ENCODE measurements at places on chromosomes 3 and 15. TPM values are rescaled to one million over a fixed set of nuclear protein-coding genes. Genes with fewer than 3 reads are reported as not detected.
A peak's percentile ranks its signal among the peaks of the same experiment; 100 is the strongest.

Gene CLEC3B
- 141 TPM for total RNA-seq

Gene ENTPD3
- 1.9 TPM for total RNA-seq

Gene DGKG
- total RNA-seq, result 3.4 TPM

Gene FANCD2OS
- not detected for total RNA-seq

Gene GABRR3
- total RNA-seq, result not detected

Gene ADPRH
- total RNA-seq, result 7.4 TPM

Gene DNAH12
- total RNA-seq, result not detected

Gene CLSTN2
- total RNA-seq, result 35.8 TPM

Gene RASGRP1
- 1.8 TPM for total RNA-seq

DNA sequence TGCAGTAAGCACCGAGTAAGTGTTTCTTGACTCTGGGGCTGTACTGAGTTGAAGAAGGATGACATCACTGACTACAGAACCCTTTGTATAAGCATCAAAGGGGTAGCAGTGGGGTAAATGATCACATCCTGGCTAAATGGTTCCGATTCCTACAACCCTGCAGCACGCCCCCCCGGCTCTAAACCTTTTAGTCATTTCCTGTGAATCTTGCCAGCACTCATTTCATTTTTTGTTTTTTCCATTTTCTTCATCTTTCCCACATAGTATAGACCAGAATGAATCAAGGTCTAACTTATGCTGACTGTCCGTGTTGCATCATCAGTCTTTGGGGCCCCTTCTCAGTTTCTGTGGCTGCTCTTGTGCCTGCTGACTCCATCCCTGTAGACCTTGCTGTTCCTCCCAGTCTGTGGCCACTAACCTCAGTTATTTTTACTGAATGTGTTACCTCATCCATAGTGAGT is 383.1 kb upstream of the TPRG1 start:
- DNase-seq, result no peak

GRCh38 chr3:126854666-126855065 is 128.2 kb upstream of the PLXNA1 start:
- DNase-seq, result no peak

- no peak for DNase-seq
Observed at GRCh38 chr3:150528354-150528797, 17.9 kb downstream of the SERP1 start.

GRCh38 chr15:38690719-38691332 is 126.2 kb upstream of the RASGRP1 start:
- peak; percentile 66 for DNase-seq

DNA sequence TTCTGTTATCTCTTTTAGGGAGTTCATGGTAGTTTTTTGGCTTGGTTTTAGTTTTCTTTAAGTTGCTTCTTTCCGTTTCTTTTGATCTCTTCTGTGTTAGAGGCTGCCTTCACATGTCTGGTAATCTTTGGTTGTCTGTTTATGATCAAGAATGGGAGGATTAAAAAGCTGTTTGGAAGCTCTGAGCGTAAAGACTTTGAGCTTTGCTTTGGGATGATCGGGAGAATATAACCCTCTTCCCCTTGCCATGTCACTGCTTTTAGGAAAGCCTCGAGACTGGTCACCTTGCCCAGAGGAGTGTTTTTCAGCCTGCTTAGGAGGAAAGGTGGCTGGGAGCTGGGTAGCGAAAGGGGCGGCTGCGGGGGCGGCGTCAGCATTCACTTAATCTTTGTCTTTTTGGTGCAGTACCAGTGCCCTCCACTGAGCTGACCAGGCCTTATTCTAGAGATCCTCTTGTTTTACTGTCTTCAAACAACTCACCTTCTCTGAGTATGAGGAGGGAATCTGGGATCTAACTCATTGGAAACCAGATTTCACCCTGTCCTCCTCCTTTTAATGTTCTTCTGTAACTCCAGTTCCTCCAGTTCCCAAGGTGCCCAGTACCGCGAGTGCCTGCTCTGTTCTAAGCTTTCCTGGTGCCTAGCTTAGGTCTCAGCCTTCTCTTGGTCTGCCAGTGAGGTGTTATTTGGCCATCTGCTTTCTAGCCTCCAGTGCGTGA is 15.5 kb downstream of the TATDN2 start:
- DNase-seq, result peak; percentile 55

GRCh38 chr3:61111825-61112224 is 139.4 kb downstream of the FHIT start:
- no peak for DNase-seq

DNA sequence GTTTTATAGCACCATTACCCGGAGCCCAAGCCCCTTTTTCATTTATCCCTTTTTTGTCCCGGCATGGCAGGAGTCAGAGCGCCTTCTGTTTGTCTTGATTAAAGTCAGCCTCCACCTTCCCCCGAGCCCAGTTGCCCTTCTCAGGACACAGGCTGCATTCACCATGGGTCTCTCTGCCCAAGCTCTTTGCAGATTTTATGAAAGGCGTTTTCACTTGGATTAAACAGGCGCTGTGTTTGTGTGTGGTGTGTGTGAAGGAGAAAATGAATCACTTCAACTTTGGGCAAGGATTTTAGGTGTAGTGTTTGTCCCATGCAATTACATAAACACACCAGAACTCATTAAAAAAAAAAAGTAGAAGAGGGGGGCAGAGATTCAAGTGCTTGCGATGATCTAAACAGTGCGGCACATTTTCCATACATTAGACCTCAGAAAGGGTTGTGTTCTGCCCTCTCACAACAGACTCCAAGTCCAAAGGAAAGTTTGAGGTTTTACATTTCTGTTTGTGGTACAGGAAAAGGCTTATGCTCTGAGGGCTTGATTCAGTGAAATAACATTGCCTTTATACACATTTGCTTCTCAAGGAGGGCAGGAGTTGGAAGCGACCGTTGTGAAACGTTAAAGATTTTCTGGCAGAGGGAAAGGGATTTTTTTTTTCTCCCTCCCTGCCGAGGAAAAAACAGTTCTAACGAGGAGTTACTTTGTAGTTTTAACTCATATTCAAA is 14.5 kb upstream of the IL16 start:
- DNase-seq, result no peak

- no peak for DNase-seq
Observed at GRCh38 chr3:171072432-171072831, 45.9 kb upstream of the SLC2A2 start.

DNA sequence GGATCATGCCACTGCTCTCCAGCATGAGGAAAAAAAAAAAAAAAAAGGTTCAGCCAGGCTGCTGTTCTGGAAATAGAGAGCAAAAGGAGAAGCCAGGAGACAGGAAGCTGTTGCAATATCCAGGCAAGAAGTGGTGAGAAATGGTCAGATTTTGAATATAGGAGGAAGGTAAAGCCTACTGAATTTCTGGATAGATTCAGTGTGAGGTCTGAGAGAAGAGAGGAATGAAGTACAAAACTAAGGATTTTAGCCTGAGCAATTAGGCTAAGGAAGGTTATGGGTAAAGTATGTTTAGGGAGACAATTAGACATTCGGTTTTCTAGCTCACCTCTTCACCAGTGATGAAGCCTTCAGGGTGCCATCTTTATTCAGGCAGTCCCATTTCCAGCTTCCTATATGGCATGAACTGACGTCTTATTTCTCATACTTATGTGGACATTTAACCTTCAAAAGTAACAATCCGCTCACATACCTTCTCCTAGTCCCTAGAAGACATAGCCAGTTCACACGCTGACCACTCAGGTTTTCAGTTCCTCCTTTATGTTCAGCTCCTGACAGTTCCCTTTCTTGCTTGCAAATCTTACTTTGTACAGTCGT is 57.2 kb downstream of the KIF9 start:
- DNase-seq, result no peak

GRCh38 chr3:105614288-105615030 is 247.8 kb downstream of the ALCAM start:
- DNase-seq, result no peak

DNA sequence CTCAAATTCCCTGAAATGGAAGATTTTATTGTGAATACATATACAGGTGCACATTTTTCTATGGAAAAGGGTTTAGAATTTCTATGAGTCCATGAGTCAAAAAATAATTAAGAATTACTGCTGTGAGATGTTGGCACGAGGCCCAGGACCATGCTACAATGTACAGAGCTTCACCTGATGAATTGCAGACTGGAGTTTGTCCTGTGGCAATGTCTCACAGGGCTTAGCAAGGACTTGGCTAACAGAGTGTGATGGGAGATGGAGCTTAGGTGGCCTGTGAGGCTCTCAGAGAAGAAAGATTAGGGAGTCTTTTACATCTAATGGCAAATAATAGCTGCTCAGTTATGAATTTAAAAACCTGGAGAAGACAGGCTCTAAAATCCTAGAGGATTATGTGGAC is 219.5 kb upstream of the CBLB start:
- DNase-seq, result no peak

DNA sequence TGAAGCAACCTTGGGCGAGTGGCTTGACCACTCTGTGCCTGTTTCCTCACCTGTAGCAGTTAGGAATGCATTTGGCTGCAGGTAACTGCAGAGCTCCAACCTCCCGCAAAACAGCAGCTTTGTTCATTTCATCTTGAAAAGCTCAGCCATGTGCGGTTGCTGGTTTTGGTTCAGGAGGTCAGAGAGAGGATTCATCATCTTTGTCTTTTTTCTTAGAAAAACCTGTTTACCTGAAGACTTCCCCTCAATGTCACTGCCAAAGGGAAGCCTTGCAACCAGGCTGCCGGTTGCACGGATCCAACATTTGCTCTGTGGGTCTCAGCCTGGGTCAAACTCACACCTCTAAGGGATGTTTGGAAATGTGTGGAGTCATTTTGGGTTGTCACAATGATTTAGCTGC is 16.4 kb upstream of the FURIN start:
- DNase-seq, result no peak

GRCh38 chr3:42747581-42747980 is 25.5 kb downstream of the CCDC13 start:
- no peak for DNase-seq

GRCh38 chr3:76096036-76096435 is 310.7 kb upstream of the ZNF717 start:
- no peak for DNase-seq

Measured in omental fat pad (tissue), 4 donors.